Renal pelvis (tissue), 12 donors: ENCODE measurements at places on chromosomes 2 and 18.

- no peak for DNase-seq
Measured at GRCh38 chr18:78072375-78072774, 822.7 kb downstream of the GALR1 start.

GRCh38 chr2:96514521-96514920 lies 9.4 kb upstream of the NEURL3 start:
- no peak for DNase-seq

GRCh38 chr18:47149457-47150028 lies 757 bp downstream of the HDHD2 start:
- DNase-seq, result no peak

- DNase-seq, result no peak
Measured at GRCh38 chr2:236600892-236601291, 31.3 kb downstream of the ACKR3 start.

GRCh38 chr2:45957533-45958227 lies 306.2 kb downstream of the PRKCE start:
- DNase-seq, result no peak

DNA sequence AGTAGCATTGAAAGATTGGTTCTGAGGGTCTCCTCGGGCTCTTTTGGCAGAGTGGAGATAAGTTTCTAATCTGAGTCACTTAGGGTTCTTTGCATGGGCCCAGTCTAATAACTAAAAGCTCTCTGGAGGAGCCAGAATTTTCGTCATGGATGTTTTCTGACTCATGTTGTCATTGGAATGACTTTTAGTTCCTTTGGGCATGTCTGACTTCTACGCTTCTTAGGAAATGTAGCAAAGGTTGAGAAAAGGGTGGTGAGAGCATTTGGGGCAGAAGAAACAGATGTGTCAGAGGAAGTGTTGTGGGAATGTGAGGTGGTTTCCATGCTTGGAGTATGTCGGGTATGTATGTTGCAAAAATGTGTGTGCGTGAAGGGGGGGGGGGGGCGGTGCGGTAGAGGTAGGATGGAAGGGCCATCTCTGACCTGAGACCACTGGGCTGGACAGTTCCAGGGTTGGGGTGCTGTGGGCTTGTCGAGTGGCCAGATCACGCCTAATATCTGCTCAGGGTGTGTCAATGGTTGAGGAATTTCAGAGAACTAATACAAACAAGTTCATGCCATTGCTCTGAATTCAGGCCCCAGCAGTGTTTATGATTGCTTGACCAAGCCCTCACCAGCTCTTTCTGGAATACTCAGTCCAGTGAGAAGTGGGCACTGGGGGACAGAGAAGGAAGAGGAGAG lies 26.9 kb downstream of the KLHL29 start:
- DNase-seq, result no peak

DNA sequence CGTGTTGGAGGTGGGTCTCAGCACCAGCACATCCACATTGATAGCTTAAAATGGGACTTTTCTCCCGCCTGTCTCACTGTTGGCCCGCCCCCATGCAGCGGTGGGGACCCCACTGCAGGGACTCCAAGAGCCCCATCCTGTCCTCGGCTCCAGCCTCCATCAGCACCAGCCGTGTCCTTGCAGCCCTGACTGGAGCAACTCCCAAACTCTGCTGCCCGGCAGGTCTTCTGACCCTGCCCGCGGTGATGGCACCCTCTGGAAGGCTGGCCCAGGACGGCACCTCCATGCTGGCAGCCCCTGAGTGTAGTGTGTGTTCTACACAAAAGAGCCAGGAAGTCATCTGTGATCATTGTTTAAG lies 41.6 kb upstream of the KCNG2 start:
- DNase-seq, result no peak

GRCh38 chr2:117723888-117724434 lies 90.5 kb upstream of the DDX18 start:
- no peak for DNase-seq

- no peak for DNase-seq
Measured at GRCh38 chr18:54329787-54330186, 27.9 kb downstream of the STARD6 start.

GRCh38 chr2:15800495-15801329 lies 139.6 kb upstream of the MYCN start:
- no peak for DNase-seq
